Putamen (tissue), 1 donor: ENCODE measurements at places on chromosomes 5 and 9.

DNA sequence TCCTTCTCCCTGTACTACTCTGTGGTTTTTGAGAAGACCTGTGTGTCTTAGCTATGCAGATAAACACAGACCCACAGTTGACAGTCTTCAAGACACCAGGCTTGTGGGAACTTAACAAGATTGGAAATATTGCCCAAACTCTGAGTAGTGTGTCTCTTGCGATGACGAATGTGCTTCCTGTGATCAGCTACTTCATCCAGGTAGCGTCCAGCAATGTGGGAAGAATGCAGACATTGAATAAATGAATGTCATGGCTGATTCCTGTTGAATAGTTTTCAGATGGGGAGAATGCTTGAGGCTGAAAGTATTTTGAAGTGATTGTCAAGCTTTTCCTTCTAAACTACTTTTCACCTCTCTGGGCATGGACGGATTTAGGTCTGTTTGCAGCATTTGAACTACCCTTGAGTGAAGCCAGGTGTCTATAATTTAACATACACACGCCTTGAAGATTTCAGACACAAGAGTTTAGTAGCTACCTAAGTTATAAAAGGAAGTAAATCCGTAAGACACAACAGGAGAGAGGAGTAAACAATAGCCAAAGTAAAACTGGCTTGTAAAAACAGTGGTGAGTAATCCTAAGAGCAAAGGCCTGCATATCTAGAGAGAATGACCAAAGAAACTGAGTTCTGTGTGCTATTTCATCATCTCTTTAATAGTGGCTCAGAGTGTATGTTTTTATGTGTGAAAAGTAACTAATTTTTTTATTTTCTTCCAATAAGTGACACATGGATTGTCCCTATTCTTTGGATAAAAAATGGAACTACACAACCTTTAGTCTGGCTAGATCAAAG is 30.0 kb upstream of the ARL14EPL start:
- DNase-seq = no peak

- DNase-seq = peak; percentile 31
Measured at GRCh38 chr9:129166623-129167557, 11.2 kb downstream of the IER5L start.

GRCh38 chr9:124760719-124761118 is 10.4 kb downstream of the NR6A1 start:
- DNase-seq = no peak

- no peak for DNase-seq
Measured at GRCh38 chr5:37370550-37370863, 399 bp downstream of the NUP155 start.

- no peak for DNase-seq
Measured at GRCh38 chr5:23352446-23352845, 155.0 kb upstream of the PRDM9 start.

- DNase-seq = no peak
Measured at GRCh38 chr5:9182899-9183695, 362.8 kb downstream of the SEMA5A start.

- DNase-seq = peak; percentile 46
Measured at GRCh38 chr9:93567271-93567959, 9.0 kb upstream of the PHF2 start.

GRCh38 chr5:82509762-82510161 is 231.6 kb upstream of the RPS23 start:
- DNase-seq = no peak

- DNase-seq = no peak
Measured at GRCh38 chr9:3277200-3277599, 248.6 kb downstream of the RFX3 start.

DNA sequence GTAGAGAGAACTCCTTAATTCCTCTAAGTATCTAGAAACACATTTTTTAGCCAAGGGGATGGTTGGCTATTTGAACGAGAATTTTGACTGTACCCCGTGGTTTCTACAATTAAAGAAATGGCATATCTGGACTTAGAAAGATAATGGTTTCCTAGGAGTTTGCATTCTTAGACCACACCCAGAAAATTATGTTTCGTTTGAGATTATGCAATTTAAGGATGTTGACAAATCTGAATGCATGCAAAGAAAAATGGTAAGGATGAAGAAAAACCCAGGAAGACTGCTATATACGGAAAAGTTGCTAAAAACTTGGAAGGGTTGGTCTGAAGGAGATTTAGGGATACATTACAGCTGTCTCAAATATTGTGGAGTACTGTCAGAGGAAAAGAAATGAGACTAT is 538.5 kb upstream of the WWC1 start:
- DNase-seq = no peak

DNA sequence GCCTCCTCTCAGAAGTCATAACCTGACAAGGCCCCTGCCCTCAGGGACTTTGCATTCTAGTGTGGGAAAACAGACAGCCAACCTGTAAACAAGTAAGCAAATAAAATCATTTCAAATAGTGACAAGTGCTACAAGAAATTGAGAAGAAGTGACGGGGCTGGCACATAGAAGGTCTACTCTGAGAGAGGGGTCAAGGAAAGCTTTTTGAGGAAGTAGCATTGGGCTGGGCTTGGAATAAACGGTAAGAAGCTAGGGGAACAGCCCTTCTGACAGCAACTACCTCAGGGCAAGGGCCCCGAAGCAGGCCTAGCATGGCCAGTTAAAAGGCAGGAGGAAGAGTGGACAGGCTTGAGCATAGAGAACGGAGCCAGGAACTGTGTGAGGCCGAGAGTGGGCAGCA is 4.8 kb upstream of the SLC2A8 start:
- DNase-seq = no peak

- DNase-seq = no peak
Measured at GRCh38 chr9:73001860-73002259, 49.0 kb upstream of the ALDH1A1 start.
